ENCODE measurements at places on chromosomes 1 and 21.

DNA sequence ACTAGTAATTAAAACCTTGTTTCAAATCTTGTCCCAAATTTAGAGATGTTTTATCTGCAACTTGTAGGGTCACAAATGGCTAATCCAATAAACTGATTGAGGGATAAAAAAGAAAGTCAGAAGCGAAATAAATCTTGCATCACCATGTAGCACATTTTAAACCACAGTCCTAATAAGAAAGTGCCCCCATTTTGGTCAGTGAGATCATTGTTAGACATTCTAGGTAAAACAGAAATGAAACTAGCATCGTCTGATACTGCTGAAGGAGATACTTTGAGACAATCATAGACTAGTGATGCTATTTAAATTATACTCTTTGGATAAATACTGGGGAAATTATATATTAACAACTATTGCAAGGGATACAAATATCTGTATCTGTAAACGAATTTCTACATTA, 247.9 kb downstream of the AMY1C start:
- no peak for DNase-seq

DNA sequence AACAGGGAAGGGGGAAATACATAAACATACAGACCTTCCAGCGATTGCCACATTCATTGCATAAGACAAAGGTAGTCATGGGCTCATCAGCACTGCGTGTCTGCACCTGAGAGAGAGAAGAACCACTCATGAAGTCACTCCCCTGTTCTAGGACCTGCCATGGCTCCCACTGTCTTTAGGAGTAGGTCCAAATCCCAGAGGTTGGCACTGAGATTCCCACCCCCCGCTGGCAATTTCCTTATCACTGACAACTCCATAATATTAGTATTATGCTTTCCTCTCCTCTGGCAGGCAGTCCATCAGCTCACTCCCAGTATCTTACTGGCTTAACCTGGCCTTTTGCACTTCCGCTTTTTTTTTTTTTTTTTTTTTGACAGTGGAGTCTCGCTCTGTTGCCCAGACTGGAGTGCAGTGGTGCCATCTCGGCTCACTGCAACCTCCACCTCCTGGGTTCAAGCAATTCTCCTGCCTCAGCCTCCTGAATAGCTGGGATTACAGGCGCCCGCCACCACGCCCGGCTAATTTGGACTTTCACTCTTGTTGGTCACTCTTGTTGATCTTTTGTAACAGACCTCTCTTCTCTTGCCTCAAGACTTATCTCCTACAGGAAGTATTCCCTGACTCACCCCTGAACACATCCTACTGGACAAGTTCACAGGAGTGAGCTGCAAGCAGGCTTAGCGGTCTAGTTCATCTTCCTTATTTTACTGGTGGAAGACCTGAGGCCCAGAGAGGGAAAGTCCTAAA, 14.8 kb upstream of the ZNF436 start:
- DNase-seq: no peak

- DNase-seq: no peak
These were observed 21.6 kb downstream of the MECR start for GRCh38 chr1:29209173-29209572.

- no peak for DNase-seq
These were observed 50.9 kb upstream of the TRABD2B start for GRCh38 chr1:48048064-48048463.

GRCh38 chr1:79325126-79325525, 318.6 kb upstream of the ADGRL4 start:
- no peak for DNase-seq

DNA sequence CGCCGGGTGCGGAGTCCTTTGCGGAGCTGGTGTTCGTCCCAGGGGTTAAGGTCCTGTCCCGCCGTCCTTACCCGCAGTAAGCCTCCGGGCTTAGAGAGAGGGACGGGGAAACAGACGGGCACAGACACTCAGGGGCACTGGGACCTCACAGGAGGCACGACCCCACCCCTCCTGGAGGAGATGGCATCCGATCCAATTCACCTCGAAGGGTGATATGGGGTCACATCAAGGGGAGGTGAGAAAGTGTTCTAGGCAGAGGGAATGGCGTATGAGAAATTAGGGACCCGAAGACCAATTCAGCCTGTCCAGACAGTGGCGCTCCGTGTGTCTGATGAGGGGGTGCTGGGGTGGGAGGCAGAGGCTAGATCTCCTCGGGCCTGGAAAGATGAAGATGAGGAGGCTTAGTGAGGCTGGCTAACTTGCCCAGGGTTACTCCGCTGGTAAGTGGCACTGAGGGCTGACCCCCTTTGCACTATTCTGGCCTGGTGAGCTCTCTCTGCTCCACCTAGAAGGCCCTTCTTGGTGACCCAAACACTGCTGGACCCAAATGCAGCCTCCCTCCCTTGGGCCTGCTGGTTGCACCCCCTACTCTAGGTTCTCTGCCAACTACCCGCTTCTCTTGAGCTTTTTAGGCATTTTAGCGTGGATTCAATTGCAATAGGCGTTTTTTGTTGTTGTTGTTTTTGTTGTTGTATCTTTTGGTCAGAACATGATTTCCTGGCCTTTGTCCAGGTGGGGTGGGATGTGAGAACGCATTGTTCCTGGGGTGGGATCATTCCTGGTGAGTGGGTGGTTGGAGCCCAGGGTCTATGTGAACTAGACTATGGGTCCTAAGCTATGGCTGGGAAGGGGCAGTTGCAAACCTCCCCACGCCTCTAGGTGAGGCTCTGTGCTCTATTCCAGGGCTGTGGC, 12.3 kb downstream of the BTBD19 start:
- DNase-seq: peak; percentile 86

DNA sequence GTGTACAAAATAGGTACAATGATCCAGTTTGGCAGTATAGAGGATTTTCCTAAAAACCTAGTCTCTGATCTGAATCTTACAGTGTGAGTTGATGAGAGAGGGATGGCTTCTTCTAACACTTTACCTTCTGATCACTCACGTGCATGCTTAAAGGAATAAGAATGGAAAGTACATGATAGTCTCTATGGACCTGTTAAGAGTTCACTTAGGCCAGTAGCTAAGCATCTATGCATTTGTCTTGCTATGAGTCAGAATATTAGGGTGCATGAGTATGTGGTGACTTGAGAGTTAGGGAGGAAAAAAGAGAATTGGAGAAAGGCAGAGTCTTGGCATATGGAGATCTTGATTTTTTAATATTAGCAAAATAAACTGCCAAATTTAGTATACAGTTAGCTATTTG, 206.3 kb downstream of the COL11A1 start:
- DNase-seq: no peak

DNA sequence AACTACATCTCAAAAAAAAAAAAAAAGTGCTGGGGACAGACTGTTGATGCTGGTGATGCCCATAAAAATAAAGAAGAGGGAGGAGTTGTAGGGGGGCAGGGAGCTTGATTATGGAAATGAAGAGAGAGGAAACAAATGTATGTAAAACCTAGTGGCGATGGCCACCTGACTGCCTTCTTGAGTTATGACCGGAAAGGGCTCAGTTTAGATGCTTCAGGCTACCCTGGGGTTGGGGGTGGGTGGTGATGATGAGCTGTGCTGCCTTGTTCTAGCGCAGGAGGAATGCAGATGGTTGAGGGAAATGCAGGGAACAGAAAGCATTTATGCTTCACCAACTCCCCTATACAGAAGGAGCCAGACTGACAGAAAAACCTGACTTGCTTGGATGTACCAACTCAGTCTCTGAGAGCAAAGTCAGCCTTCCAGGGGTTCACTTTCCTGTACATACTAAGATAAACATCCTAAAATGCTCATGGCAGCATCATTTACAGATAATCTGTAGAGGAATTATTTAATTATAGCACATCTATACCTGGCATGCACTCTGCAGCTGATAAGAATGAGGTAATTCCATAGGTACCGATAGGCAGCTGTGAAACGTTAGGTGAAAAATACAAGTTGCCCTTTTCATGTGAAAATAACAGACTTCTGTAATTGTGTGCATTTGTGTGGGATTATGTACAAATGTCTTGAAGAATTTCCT, 8.0 kb upstream of the BCAR3 start:
- no peak for DNase-seq

DNA sequence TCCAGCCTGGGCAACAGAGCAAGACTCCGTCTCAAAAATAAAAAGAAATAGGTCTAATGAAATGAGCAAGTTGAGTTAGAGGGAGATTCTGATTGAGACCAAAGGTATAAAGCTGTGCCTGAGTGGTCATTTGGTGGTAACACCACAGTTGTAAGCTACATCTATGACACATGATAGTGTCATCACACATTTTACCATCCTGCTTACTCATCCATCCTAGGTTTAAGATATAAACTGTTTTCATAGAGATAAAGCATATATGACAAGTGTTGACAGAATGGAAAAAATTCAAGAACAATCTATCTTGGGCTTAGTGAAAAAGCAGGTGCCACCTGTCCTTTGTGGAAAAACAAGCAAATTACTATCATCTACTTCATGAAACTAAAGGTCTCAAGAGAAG, 7.1 kb upstream of the CFAP141 start:
- no peak for DNase-seq

GRCh38 chr1:211068976-211069375, 65.0 kb downstream of the KCNH1 start:
- DNase-seq: no peak

- DNase-seq: no peak
These were observed 58.5 kb downstream of the ST6GALNAC5 start for GRCh38 chr1:76925825-76926224.

DNA sequence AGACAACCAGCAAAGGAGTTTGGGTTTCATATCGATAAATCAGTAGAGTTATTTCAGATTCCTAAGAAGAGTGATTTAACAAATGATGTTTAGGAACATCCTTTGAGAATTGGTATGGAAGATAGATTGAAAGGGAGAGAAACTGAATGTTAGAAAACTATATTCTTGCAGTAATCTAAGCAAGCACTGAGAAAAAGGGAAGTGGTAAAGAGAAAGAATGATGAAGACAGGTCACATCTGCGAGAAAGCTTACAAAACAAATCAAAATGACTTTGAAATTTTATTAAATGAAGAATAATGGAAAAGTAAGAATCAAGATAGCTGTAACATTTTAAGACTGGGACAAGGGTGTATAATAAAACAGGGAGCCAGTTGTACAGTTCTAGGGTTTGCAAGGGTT, 177.0 kb downstream of the HS2ST1 start:
- DNase-seq: no peak

DNA sequence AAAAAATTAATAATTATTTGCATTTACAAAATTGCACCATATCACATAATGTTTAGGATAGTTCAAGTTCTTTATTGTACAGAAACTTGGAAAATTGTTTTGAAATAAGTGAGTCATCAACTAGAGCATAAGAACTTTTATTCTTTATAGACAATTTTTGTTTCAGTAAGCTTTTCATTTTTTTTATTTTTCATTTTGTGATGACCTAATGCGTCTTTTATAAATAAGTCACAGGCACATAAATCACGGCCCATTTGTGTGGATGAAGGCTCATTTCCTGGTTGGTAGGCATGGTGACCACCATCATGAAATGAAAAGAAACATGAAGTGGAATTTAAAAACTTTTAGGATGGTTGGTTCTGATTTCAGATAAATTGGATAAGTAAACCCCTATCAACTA, 39.3 kb downstream of the SPAG17 start:
- no peak for DNase-seq

All from GM06990 (cell line).